NCI-H2081 treated with DMSO at 0.1 percent for 48 hours (cell line): ENCODE measurements at places on chromosomes 2 and 18.

DNA sequence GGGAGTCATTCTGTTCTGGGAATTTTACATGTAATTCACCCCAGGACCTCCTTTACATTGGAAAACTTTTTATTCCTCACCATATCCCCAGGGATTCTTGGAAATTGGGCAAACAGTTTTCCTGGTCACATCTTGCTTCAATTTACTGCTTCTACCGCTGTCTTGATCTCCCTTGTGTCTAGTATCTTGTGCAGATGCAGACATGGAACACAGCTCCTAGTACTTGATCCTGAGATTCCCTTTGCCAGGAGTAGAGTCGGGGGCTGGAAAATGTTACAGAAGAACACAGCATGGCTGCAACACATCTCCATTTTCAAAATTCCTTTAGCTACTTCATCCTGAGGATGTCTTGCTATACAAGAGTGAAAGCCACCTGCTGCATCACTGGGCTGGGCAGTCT, 472.8 kb downstream of the PLCL1 start:
- no peak for DNase-seq

- DNase-seq = no peak
These were observed 29.8 kb upstream of the TMEM214 start for GRCh38 chr2:27003007-27003406.

DNA sequence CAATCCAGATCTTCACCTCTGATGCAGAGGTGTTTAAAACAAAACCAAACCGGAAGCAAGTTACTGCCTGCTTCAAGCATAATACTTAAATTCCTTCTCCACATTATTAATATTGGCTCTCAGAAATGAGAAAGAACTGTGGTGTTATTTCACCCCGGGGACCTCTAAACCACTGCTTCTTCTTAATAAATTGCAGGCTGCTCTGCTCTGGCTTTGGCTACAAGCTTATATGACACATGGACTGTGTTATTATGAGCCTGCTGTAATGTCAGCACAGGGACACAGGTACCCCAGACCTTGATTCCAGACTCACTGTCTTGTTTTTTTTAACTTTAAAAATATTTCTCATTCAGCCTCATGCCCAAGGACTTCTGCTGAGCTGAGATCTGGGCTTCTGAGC, 45.1 kb downstream of the ST6GAL2 start:
- DNase-seq = no peak

GRCh38 chr2:82986899-82987298, 1472.2 kb downstream of the SUCLG1 start:
- DNase-seq = no peak
